ENCODE measurements at places on chromosomes 6 and 20. TPM values are rescaled to one million over a fixed set of nuclear protein-coding genes. Genes with fewer than 3 reads are reported as not detected.

DNA sequence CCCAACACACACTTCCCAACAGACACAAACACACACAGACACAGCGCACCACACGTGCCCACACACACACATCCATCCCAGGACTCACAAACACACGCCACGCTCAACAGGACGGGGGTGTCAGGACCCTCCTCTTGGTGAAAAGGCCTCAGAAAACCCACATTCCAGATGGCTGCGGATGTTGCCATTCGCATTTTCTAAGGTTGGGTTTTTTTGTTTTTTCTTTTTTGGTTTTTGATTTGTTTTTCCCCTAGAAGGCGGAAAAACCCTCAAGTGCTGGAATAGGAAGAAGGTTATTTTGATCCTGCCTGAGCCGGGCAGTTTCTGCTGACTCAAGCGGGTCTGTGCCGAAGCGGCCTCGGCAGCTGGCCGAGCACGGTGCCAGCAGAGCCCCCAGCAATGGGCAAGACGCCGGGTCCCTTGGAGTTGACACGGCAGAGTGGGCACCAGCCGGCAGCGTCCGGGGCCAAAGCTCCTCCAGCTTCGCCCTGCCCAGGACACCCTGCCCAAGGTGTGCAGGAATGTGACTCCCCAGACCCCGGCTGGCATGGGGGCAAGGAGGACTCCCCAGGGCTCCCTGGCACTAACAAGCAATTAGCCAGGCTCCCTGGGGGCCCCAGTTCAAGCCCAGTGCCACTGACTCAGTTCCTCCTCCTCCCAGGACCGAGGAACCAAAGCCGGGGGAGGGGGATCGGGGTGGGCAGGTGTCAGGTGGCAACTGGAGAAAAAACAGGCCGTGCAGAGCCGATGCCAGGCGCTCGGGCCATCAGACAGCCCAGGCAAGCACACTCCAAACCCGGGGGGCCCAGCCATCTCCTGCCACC is 40.9 kb upstream of the ZBP1 start:
- no peak for DNase-seq

DNA sequence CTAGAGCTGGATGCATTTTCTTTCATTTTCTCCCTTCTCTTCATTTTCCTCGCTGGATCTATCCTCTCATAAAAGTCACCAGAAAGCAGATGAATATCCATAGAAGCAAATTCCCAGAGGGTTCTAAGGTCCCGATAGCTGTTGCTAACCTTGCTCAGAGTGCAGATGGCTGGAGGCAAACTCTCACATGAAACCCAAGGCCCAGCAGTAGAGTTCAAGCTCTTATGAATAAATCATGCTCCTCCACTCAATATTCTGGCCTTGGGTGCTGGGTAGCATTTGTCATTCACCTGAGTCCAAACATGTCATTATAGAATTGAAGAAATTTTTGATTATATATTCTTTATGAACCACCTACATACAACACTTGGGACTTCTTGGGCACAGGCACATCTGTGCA is 539.7 kb upstream of the MARCKS start:
- no peak for DNase-seq

DNA sequence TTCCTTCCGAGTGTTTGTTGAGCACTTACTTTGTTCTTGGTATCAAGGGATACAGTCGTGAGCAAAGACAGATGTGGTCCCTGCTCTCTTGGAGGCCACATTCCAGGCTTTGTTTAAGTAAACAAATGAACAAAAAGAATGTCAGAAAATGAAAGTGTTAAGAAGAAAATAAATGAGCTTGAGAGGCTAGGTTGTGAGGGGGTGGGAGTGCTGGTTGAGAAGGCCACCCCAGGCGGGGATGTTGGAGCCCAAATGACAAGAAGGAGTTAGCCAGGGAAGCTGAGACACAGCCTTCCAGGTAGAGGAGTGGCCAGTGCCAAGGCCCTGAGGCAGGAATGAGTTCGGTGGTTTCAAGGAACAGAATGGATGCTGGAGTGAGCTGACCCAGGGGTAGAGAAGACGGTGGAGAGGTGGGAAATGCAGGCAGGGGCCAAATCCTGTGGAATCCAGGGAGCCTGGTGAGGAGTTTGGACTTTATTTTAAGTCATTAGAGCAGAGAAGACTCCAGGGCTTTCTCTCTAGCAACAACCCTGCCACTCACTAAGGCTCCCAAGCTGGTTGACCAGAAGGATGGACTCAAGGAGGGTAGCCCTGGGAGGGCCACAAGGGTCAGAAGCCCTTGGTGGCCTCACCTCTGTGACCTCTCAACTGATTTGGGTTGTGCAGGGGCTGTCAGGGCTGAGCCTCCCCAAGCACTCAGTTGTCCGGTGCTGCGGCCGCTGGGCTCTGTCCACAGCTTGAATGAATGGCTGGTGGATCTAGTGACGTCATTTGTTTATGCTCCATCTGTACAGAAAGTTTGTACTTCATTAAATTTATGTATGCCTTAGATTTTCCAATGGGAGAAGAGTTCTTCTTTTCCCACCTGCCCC is 66.0 kb upstream of the STX16 start:
- DNase-seq = no peak

GRCh38 chr6:34531580-34532201 is 24.4 kb downstream of the SPDEF start:
- peak; percentile 45 for DNase-seq

GRCh38 chr6:30047220-30047619 is 13.8 kb upstream of the POLR1H start:
- DNase-seq = no peak

DNA sequence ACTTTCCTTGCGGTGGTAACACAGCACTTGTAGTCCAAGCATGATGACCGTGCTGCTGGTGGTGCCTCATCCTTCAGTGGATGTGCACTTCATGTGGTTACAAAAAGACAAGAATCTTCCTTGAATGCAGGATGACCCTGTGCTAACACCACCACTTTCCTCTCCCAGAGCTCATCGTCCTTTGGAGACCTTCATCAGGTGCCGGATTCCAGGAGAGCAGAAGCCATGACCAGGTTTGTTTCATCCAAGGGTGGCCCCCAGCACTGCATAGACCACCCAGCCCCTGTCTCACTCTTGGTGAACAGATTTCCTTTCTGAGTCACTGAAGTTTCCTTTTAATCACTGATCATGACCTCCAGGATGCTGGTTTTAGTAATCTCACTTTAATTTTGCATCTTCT is 101.2 kb upstream of the SYNDIG1 start:
- no peak for DNase-seq

DNA sequence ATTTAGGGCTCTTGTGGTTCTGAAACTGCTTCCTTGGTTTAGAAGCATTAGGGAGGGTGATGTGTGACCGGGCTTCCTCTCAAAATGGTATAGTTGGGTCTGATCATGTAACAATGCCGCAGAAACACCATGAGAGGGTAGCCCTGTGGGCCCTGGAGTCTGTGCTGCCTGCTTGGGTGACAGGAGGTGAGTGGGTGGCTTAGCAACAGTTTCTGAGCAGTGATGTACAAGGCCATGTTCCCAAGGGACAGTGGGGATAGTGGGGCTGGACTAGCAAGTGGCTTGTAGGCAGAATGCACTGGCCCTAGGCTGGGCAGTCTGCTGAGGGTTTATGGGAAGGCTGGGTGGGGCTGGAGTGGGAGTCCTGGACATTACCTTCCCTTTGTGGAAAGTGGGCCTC is 106.9 kb upstream of the MYL9 start:
- DNase-seq = peak; percentile 26

HLA-DQB1 gene
- total RNA-seq = 0.16 TPM

VGLL2 gene
- not detected for total RNA-seq

SIRPB1 gene
- total RNA-seq = 0.47 TPM

GSTA2 gene
- total RNA-seq = not detected

RSPH9 gene
- total RNA-seq = 6.2 TPM

Measured in occipital lobe (tissue), 3 donors.